ENCODE measurements at places on chromosomes 5 and 9.
A peak's percentile ranks its signal among the peaks of the same experiment; 100 is the strongest.

DNA sequence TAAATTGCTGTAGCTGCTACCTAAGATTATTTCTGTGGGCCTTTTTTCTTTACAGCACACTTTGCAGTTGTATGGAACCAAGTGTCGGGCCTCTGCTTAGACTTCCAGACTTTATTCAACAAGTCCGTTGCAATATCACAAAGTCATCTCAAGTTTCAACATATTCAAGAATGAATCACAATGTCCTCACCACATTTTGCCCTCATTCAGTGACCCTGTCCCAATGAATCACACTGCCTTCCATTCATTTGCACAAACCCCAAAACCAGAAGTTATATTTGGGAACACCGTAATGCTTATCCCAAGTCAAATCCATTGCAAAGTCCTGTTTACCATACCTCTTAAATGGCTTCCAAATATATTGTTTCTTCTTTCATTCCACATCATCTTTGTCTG is 439.6 kb downstream of the CSNK1G3 start:
- no peak for DNase-seq

- no peak for DNase-seq
Observed at GRCh38 chr5:90930756-90931431, 372.3 kb downstream of the ADGRV1 start.

DNA sequence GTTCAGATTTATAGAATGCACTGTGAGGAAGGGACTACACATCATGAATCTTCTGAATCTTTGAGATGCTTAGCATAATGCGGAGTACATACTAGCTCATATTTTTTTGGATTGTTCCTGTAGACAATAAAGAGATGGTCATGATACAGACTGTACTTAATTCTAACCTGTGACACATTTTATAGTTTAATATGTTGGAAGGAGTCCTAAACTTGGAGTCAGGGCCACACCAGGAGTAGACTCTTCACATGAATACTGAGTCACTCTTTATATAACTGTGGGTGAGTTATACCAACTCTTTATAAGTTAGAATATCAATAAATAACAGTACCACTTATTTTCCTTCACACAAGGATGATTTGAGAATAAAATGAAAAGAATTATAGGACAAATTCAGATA is 16.9 kb downstream of the C9orf85 start:
- DNase-seq: no peak

- DNase-seq: no peak
Observed at GRCh38 chr5:103866169-103866568, 303.6 kb upstream of the NUDT12 start.

DNA sequence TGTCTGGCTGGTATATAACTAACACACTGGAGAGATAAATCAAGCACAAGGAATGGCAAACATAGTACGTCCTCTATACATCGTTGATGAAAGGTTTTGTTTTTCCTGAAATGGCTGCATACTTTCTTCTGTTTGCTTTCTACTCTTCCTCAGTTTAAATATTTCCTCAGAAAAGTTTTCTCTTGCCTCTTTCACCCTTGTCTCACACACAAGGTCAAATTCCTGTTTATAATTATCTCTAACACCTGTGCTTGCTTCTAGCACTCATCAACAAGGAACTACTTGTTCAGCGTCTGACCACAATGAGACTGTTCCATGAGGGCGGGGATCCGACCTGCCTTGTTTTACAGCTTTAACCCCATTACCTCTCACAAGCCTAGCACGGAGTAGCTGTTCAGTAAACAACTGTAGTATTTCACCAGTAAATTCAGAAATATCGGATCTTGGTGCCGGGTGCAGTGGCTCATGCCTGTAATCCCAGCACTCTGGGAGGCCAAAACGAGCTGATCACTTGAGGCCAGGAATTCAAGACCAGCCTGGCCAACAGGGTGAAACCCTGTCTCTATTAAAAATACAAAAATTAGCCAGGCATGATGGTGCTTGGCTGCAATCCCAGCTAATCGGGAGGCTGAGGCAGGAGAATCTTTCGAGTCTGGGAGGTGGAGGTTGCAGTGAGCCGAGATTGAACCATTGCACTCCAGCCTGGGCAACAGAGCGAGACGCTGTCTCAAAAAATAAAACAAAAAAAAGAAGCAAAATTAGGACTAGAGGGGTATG is 37.0 kb downstream of the NR6A1 start:
- DNase-seq: no peak

DNA sequence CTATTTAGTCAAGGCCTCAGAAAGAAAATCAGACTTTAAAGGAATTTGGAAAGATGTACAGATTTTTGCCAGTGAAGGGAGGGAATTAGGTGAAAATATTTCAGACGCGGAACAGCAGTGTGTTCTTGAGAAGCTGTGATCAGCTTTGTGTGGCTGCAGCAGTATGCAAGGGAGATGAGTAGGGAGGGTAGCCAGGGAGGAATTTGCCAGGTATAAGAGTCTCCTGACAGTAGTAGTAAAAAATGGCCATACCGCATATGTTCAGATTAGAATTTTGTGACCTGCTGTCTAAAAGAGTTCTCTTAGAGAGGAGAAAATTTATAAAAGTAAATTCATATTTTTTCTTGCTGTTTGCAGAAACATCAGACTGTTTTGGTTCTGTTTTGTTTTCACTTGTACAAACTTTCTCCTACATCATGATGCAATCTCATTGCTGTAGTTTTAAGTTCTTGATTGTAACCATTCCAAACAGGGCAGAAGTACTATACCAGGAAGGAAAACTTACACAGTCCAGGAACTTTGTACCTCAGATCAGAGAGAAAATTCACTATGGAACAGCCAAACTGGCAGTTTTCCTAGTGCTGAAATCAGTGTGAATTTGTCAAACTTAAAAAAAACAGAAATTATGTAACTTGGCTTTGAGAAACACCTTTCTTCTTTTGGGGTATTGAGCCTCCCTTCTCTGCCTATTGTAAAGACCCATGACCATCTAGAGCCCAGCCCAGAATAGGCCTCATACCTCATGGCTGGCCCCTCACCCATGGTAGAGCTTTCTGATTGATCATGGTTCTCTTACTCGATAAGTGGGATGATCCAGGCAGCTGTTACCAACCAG is 78.4 kb upstream of the NR3C1 start:
- DNase-seq: no peak

DNA sequence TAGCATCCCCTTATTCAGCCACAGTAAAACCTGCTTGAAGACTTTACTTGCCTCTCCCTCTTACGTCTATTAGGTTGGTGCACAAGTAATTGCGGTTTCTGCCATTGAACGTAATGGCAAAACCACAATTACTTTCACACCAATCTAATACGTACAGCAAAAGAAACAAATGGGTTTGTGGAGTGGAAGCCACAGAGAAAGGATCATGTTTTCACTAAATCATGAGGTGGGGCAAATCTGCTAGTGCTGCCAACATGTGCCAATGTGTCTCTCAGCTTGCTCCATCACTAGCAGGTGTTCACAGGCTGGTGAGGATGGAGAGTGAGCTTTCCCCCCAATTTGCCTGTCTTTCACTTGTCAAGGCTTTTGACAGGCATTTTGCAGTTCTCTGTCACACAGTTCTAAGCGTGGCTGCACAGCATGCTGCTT is 15.9 kb downstream of the DMAC1 start:
- DNase-seq: no peak

GRCh38 chr5:73160239-73160671 is 12.7 kb upstream of the TMEM174 start:
- peak; percentile 1 for DNase-seq

- DNase-seq: no peak
Observed at GRCh38 chr9:134737842-134738580, 96.4 kb downstream of the COL5A1 start.

DNA sequence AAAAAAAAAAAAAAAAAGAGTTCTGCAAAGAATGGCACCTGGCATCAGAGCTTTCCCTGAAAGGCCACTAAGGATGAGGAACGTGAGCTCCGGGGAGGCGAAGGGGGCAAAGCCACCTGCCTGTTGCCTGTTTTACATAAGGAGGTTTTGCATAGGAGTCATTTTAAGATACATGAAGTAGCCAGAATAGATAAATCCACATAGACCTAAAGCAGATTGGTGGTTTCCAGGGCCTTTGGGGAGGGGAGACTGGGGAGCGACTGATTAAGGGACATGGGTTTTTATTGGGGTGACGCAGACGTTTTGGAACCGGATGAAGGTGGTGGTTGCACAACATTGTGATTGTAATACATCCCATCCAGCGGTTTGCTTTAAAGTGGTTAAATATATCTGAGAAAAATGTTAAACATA is 7.1 kb downstream of the NEK6 start:
- DNase-seq: no peak

GRCh38 chr5:112681481-112681908 is 56.2 kb upstream of the APC start:
- DNase-seq: no peak

DNA sequence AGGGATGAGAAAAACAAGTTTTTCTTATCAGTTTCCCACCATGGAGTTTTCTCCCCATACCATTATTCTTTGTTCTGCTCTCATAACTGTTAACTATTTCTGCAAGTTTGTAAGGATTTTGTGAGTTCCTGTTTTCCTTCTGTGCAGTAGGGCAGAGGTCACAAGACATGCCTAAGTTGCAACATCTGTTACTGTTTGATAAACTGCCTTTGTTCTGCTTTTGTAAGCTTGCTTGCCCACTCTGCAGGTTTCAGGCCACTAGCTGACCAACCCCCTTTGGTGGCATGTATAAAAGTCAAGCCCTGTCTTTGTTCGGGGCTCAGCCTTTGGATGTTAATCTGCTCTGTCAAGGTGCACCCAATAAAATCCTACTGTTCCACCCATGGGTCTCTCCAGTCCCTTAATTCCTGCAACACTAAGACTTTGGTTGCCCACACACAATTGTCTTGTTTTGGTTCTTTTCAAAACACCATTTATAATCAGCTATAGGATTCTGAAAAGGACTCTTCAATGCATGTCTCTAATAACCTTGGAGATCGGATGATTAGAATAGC is 545.4 kb downstream of the CDH9 start:
- DNase-seq: no peak

- DNase-seq: no peak
Observed at GRCh38 chr9:114178076-114178475, 22.7 kb downstream of the COL27A1 start.

DNA sequence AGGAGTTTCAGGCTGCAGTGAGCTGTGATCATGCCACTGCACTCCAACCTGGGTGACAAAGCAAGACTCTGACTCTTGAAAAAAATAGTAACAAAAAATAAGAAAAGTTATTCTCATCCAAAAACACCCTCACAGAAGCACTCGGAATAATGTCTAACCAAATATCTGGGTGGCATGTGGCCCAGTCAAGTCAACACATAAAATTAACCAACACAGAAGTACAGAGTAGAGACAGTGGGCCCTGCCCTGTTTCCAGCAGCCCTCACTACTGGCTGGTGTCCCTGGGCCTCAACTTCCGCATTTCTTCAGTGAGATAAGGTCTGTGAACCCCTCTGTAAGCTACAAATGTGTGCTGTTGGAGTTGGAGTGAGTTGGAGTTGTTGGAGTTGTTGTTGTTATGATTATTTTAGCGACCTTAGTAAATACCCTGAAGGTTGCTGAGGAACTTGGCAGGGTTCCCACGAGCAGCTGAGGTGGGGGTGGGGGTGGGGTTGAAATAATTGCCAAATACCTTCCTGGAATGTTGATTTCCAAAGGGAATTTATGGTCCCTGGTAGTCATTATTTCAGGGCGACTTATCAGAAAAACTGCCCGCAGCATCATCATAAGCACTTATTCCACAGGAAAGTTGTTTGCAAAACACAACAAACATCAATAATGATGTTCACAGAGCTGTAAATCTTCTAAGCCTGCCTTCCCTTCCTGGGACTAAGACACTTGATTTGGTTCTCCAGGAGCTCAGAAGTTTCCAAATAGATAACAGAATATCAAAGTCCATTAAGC is 30.2 kb downstream of the C5orf15 start:
- no peak for DNase-seq

- DNase-seq: no peak
Observed at GRCh38 chr5:16812911-16813310, 123.2 kb downstream of the MYO10 start.

DNA sequence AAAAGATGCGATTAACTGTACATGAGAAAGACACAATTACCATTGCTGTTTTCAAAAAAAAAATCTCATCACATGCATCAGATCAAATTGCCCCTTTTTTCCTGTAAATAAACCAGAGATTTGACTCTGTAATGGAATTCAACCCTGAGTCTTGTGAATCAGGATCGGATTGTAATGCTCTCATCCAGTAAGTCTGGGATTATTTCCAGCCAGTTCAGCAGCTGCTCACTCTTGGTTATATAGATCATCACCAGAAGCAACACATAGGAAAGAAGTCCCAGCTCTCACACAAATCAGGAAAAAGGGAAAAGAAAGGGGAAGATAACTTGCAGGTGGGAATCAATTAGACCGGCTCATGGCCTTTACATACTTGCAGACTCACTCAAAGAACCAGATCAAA is 97.8 kb upstream of the SPOCK1 start:
- no peak for DNase-seq

- DNase-seq: no peak
Observed at GRCh38 chr9:106718936-106719335, 144.0 kb upstream of the ZNF462 start.

DNA sequence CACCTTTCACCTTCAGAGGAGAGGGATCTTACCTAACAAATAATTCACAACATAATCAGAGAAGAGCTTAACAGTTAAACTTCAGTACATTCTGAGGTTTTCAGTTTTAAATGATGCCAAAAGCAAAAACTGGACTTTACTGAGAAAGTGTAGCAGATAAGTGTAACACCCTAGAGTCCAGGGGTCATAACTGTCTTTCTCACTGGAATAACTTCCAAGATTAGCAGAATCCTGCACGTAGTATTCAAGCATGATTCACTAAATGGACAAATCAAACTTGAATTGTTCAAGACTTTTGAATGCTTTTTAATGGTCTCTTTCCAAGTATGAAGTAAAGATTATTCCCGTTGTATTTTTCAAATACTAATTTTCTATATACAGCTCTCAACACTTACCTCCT is 180.1 kb upstream of the NREP start:
- no peak for DNase-seq

DNA sequence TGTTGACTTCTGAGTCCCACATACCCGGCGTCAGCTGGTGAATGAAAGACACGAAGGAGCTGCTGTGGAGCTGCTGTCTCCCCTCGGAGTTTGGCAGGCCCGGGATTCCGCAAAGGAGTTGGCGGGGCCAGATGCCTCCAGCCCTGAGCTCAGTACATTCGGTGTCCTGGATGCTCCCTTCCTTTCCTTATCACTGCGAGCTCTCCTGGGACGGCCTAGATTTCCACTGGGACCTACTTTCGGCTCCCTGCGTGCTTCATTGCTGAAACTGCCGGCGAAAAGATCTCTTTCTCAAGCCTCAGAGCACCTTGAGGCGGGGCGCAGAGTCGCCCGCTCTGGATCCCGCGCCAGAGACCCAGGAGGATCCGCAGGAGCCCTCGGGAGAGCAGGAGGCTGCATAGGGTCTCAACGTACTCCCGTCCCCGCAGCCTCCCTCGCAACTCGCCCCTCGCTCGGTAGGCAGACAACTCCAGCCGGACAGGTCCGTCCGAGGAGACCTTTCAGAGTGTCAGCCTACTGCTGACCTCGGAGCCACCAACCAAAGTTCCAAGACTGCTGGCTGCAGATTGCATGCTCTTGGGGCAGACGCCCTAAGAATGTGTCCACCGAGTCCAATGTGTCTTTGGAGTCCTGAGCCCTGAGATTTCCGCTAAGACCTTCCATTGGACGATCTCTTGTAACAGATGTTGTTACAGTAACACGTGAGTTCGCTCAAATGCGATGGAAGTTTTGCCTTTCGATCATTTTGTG is 6.1 kb downstream of the ANXA2R start:
- DNase-seq: no peak

GRCh38 chr5:671459-672328 is 21.5 kb downstream of the TPPP start:
- DNase-seq: peak; percentile 42

- no peak for DNase-seq
Observed at GRCh38 chr9:70065572-70065971, 21.9 kb downstream of the MAMDC2 start.
